ENCODE measurements at places on chromosomes 1 and 21.
A peak's percentile ranks its signal among the peaks of the same experiment; 100 is the strongest.

DNA sequence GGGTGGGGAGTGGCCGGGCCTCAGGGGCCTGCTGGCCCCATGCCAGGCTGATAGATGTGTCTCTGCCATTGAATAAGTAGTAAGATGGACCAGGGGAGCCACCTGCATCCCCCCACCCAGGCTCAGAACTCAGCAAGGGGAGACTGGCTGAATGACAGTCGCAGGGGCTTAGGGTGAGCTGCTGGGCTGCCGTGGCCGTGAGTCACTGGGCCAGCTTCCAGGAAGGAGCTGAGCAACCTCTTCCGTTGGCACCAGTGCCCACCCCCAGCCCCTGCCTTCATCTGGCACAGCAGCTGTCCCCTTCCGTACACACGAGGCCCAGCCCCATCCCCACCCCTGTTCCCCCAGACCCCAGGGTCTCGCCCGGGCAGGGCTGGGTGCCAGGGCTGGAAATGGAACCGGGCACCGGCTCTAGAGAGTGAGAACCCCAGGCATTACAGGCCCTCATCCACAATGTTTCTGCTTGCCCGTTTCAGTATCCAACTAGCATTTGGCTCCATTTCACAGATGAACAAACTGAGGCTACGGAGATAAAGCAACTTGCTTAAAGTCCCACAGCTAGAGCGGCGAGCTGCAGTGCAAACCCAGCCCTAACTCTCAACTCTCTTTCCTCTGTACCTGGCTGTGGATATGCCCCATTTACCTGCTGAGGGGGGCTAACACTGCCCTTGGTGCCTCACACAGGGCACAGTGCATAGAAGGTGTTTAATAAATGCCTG, 10.2 kb downstream of the WNT4 start:
- peak; percentile 94 for DNase-seq

- no peak for DNase-seq
These were observed 180.9 kb upstream of the PRMT6 start for GRCh38 chr1:106875622-106876021.

- peak; percentile 25 for DNase-seq
These were observed 556 bp downstream of the WDR77 start for GRCh38 chr1:111448482-111448917.

DNA sequence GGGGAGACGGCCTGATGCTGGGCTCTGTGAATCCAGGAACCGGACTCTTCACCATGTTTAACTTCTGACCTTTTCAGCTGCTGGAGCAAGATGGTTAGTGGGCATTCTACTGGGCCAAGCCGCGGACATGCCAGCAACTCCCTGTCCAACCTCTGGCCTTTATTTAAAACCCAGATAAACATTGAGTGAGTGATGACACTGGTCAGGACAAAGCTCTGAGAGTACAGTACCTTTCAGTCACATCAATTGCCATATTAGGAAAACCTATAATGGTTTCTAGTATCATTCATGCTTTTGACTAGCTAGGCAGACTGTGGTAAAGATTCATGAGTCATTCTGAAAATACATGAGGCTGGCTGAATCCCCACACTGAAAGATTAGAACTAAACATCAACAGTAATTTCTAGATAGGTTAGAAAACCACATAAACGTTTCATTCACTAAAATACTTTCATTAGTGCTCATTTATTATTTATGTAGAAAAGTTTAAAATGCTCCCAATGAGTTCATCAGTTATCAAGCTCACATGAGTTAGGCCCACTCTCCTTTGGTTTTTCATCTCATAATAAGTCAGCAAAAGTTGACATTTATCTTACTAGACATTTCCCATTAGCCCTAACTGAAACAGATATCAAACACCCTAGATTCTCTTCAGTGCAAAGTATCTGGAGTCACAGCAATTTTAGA, 7.1 kb upstream of the ACTA1 start:
- no peak for DNase-seq

DNA sequence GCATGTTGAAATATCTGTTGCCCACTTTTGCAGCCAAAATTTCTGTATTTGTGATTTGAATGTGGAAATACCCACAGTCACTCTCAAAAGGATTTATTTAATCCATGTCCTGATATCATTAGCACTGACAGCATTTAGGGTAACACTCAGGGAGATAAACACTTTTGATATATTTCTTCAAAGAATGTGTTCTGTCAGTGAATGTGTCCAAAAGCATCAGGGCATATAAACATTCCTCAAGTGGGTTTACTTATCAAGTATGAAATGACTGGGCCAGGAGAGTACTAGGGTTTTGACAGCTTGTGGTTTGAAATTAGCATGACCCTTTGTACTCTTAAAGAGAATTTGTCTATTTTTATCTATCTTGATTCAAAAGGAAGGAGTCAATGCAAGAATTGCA, 1302.1 kb upstream of the ADGRL2 start:
- no peak for DNase-seq

GRCh38 chr1:211908453-211908852, 77.9 kb upstream of the LPGAT1 start:
- DNase-seq, result no peak

GRCh38 chr1:210557426-210558077, 228.8 kb downstream of the HHAT start:
- DNase-seq, result no peak
